NCI-H524 (cell line): ENCODE measurements at places on chromosomes 7 and 10.

GRCh38 chr7:116021237-116021636, 9.3 kb downstream of the TFEC start:
- peak; percentile 45 for DNase-seq

- no peak for DNase-seq
These were observed 47.3 kb downstream of the AVL9 start for GRCh38 chr7:32542595-32542994.

DNA sequence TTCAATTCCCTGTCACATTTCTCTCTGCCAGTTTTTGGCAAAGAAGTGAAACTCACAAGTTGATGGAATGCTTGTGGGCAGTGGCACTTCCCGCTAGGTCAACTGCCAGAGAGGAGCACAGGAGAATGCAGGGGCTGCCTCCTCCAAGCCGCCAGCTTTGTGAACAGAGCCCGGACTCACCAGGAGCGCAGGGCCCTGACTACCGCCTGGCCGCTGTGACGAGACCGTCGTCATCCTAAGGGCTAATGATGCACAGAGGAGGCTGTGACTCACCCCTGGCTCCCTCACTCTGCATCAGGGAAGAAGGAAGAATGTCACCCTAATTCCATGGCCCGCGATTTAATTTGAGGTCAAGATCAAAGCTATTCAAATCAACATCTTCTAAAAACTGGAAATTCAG, 123.9 kb downstream of the TAX1BP1 start:
- DNase-seq = no peak

DNA sequence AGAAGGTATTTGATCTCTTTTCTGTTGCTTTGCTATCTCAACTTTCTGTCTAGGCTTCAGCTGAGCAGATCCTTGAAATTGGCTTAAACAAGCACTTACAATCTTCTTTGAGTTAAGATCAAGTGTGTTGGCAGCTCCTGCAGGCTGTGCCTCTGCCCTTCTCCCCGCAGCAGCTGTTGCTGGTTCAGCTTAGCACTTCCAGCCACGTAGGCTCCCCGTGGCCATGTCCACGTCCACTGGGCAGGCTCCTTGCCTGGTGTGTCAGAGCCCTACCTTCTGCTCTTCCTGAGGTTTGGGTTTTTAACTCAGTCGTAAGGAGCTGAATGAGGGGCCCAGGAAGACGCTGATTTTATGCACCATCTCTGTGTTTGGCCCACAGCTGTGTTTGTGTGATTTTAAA, 47.2 kb downstream of the CAMK1D start:
- peak; percentile 79 for DNase-seq

- no peak for DNase-seq
These were observed at the start of gene IRF5 for GRCh38 chr7:128937647-128938543. Gene IRF5, plus strand, starts transcription at chr7:128937927. Its CDS starts 4,155 bp downstream, at chr7:128942082.

DNA sequence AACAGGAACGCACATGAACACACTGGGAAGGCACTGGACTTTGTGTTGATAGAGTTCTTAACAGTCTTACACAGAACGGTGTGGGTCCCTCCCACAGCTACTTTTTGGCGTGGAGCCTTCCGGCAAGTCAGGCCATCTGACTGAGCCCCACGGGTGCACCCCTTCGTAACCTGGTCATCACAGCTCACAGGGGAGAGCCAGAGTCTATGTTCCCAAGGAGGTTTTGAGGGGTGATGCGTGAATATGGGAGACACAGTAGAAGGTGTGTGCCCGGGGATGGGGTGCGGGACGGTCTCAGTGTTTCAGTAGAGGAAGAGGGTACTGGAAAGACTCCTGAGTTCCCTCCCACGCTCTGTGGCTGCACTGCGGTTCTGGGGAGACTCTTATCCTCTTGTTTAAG, 291.7 kb downstream of the DNAJB6 start:
- DNase-seq = no peak

DNA sequence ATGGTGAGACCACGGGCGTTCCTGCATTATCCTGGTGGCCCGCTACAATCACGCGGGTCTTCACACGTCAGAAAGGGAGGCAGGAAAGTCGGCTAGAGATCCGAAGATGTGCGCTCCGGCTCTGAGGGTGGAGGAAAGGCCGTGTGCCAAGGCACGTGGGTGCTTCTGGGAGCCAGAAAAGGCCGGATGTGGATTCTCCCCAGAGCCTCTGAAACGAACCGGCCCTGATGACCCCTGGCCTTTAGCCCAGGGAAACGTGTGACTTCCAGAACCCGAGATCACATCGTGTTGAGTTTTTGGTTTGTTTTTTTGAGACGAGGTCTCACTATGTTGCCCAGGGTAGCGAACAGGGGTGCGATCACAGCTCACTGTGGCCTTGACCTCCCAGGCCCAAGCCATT, 244.2 kb downstream of the ELFN1 start:
- DNase-seq = no peak

- DNase-seq = no peak
These were observed 115.5 kb downstream of the FOXP2 start for GRCh38 chr7:114530057-114530611.

GRCh38 chr7:54426406-54426805, 115.8 kb upstream of the VSTM2A start:
- DNase-seq = no peak

DNA sequence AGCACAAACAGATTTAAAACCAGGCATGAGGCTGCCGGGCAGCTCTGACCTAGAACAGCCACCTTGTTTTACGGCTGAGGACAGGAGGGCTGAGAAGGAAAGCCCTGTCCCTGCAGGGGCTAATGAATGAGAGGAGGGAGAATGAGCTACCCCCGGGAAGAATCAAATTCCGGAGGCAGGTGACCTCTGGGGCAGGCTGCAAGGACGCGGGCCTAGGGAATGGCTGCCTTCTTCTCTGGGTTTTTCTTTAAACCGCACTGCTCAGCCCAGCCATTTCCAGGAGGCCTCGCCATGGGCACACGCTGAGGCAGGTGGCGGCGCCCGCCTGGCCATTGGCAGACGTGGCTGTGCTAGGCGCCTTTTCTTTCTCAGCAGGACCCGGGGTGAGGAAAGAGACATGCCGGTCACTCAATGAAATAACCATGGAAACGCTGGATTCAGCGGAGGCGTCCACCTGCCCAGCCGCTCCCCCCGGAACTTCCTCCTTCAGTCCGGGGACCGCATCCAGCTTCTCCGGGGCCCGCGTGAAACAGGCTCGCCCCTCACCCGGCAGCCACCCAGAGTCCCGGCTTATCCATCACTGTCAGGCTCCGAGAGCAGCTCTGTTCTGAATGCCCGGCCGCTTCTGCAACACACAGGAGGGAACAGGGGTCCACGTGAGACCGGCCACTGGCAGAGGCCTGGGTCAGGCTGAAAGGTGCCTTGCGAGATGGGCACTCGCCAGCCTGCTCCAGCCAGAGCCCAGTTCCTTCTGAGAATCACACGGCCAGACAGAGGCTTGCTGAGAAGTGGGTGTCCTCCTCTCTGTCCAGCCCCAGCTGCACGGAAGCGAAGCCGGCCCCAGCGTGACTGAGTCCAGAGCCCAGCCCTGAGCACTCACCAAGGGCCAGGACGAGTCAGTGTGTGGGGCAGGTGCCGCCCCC, 82.1 kb downstream of the PDGFA start:
- DNase-seq = no peak

GRCh38 chr7:3884543-3884942, 583.5 kb downstream of the SDK1 start:
- DNase-seq = no peak

- DNase-seq = no peak
These were observed 39.6 kb upstream of the CACNB2 start for GRCh38 chr10:18100669-18101068.

GRCh38 chr10:75107756-75108683, 3.4 kb upstream of the SAMD8 start:
- DNase-seq = no peak

- DNase-seq = no peak
These were observed 479.9 kb downstream of the DNAJB6 start for GRCh38 chr7:157816526-157817250.
